Activated CD4-positive, alpha-beta T cell treated with anti-CD3 and anti-CD28 coated beads, Interleukin-10, Interleukin-2, amounts not matched to agents 100 ng/mL and 50 ng/mL, durations not matched to agents 16 hours and 8 hours (primary cell): ENCODE measurements at places on chromosomes 1 and 21.

- DNase-seq, result peak; percentile 32
These were observed 199.6 kb downstream of the LTN1 start for GRCh38 chr21:28793043-28793442.

DNA sequence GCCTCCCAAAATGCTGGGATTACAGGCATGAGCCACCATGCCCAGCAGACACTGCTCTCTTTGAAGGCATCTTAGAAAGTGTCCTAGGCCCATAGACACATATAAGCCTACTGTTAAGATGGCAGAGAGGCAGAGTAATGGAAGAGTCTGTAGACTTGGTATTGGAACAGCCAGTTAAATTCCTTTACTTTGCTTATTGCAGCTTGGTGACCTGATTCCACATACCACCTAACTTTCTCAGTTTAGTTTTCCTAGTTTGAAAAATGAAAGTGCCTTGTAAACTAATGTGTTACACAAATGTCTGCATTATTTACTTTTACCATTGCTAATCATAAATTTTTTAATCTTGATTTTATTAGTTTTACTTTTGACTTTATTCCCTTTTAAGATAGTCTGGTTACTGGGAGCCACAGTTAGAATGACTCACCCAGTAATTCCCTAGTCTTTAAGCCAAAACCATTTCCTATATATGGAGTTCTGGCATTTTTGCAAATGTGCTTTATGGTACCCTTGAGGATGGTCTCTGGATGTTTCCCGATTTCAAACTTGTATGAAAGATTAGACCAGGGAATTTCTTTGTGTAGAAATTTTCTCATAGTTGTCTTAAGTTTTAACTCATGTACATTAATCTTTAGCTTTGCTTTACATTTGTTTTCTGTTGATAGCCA is 6.4 kb downstream of the SMAP2 start:
- no peak for DNase-seq

DNA sequence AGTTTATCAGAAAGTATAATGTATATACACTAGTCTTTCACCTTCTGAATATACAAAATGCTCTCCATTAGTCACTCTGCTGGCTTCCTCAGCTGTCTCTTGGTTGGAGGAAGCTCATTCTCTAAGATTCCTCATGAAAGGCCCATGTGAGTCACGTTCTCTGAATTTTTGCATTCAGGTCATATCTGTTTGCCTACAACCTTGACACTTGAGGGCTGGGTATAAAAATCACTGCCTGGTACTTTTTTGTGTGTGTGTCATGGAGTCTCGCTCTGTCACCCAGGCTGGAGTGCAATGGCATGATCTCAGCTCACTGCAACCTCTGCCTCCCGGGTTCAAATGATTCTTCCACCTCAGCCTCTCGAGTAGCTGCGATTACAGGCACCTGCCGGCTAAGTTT is 2.8 kb upstream of the GALNT2 start:
- no peak for DNase-seq

DNA sequence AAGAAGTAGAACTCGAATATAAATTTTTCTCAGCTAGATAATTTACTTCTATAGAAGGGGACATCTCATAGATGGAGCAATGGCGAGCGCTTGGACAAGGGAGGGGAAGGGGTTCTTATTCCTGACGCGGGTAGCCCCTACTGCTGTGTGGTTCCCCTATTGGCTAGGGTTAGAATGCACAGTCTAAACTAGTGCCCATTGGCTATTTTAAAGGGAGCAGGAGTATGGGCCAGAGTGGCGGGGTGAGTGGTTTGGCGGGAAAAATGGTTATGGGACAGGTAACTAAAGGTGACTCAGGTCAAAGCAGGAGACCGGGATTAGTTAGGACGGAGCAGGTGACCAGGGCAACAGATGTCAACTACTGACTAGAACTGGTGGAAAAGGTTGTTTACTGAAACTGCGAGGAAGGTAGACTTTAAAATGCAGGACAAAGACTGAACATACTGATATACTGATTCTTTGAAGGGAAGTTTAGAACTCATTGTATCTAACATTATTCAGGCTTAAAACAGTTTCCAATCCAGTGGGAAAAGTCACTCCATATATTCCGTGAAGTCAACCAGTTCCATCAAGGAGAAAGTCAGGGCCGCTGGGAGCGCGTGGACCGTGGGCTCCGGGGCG is 940 bp upstream of the ATAD3A start:
- DNase-seq, result peak; percentile 63

- DNase-seq, result peak; percentile 59
These were observed 3.1 kb downstream of the CHD1L start for GRCh38 chr1:147245586-147246021.

GRCh38 chr1:17440074-17440826 is 773 bp upstream of the RCC2 start:
- no peak for DNase-seq

DNA sequence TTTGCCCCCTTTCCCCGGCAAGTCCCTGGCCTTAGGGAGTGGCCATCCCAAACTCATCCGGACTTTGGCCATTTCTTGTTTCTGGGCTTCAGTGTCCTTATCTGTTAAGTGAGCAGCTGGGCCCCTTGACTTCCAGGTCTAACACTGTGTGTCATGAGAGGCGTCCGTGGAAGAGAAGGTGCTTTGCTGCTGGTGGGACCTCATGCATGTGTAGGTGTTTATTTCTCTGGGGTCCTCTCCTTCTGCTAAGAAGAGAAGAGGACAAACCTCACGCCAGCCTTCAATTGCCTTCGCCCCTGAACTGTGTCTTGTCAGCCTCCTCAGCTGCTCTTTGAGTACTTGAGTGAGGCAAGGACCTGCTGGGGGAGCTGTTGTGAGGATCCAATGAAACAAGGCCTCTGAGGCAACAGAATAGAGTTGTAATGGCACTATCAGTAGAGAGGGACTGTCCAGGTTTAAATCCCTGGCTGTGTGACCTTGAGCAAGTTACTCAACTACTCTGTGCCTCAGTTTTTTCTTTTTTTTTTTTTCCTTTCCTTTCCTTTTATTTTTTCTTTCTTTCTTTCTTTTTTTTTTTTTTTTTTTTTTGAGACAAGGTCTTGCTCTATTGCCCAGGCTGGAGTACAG is 72.5 kb downstream of the RUNX3 start:
- DNase-seq, result no peak

- no peak for DNase-seq
These were observed 82.9 kb upstream of the POU3F1 start for GRCh38 chr1:38129473-38129872.

- no peak for DNase-seq
These were observed 37.8 kb upstream of the TMEM52 start for GRCh38 chr1:1956586-1957532.

DNA sequence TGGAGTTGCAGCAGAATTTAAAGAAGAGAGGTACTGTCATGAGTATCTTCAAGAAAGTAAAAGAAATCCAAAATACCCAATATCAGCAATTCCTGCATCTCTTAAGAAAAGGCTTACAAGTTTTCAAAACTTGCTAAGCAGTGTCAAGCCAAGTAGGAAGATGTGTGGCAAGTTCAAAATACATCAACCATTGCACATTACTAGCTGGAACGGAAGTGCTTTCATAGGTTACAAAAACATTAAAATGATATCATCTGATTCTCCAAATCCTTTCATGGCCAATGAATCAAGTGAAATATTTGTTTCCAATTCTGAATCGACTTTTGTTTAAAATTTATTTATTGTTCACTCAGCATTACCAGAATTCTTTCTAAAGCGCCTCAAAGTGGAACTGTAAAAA is 5.7 kb upstream of the ABCA4 start:
- DNase-seq, result no peak

DNA sequence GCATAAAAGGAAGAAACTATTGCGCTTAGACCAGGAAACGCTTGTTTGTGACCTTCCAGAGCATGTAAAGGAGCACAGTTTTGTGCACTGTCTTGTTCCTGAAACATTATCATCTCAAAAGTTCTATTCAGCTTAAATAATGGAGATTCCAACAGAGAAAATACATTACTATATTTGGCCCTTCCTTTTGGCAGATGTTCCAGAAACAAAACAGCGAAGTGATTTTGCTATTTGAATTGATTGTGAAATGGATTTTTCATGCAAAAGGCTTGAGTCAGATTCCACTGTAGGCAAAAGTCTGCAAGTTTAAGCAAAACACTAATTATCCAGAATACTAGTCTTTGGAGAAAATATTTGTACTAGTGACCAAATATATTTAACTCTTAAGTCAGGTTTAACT is 80.3 kb upstream of the PTBP2 start:
- no peak for DNase-seq

DNA sequence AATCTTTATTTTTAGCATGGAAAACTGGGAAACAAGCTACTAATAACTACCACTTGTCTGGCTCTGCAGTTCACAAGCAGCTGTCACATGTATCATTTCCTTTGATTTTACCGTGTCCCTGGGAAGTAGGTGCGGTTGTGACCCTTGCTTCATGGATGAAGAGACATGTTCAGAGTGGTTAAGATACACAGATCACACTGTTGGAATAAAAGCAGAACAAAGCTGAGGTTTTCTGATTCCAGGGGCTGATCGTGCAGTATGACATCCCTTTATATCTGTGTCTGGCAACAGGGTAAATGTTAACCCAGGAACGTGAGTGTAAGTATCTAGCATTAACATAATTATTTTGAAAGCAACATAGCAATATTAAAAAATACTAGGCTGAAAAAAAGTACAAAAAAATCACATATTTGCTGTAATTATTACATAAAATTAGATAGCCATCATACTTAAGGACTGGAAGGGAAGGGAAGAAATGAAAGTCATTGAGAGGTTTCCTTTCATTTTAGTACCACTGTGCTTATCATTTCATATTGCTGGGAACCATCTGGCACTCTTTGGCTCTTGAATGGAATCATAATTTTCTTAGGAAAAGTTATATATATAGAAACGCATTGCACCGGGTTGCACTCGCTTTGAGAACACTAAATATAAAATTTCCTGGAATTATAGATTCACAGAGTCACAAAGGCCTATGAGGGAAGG is 62.8 kb upstream of the PAXBP1 start:
- no peak for DNase-seq

DNA sequence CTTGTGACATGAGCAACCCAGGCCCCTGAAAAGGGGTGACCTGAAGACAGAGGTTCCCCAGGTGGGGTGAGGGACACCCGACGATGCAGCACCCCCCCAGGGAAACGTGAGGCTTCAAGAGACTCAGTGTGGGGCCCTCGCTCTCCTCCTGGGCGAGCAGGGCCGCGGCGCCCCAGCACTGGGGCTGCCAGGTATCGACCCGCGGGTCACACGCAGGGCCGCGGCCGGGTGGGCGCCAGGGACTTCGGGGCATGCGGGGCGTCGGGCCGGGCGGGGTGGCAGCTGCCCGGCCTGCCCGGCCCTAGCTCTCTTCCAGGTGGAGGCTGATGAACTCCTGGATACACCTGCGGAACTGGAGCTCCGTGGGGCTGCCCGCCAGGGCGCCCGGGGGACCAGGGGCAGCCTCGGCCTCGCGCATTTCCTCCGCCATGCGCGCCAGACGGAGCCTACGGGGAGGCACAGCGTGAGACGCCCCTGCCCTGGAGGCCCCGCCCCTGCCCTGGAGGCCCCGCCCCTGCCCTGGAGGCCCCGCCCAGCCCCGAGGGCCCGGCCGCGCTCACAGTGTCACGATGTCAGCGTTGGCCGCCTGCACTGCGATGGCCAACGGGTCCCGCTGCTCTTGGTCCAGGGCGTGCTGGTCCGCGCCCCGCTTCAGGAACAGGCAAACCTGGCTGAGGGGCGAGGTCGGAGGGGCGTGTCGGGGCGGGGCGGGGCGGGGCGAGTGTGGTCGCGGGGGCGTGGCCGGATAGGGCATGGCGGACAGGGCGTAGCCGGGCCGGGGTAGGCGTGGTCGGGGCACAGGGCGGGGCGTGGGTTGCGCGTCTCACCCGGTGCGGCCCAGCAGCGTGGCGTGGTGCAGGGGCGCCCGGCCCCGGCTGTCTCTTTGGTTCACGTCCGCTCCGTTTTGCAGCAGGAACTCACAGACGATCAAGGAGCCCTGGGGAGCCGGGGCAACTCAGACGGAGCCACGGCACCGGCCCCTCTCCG is 13.3 kb downstream of the SCNN1D start:
- no peak for DNase-seq

DNA sequence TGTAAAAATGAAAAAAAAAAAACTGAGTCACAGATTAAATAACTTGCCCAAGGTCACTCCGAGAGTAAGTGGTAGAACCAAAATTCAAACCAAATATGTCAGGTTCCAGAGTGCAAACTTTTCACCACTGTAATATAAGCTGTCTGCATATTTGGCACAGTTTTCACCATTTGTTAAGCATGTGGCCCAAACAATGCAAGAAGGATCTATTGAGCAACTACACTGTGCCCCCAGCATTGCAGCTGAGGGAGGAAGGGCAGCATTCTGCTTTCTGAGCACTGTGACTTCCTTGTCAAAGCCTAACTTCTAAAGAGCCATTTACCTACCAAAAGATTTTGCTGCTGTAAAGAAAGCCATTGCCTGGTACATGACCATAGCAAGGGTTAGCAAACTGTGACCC is 133.4 kb downstream of the SYT2 start:
- DNase-seq, result no peak

GRCh38 chr21:38848187-38848609 is 42.5 kb downstream of the ETS2 start:
- DNase-seq, result no peak
